ENCODE measurements at places on chromosomes 16 and 17.

GRCh38 chr16:72992142-72992601, 55.8 kb downstream of the ZFHX3 start:
- DNase-seq, result no peak

- DNase-seq, result no peak
Observed at GRCh38 chr16:23508589-23509440, 1.5 kb downstream of the GGA2 start.

DNA sequence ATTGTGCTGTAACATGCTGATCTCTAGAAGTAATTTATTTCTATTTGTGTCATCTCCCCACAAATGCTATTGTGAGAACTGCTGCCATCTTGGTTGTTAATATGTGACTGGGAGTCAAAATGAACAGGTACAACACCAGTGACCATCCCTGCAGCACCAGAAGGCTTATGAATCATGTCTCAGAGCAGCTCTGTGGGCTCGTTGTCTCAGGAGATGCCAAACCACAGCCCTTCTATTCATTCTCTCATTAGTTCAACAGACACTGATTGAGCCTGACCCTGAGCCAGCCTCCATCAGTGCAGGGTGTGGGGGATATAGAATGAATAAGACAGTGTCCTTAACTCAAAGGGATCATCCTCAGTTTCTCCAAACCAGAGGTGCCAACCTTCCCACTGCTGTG, 92.5 kb downstream of the UTP18 start:
- no peak for DNase-seq

GRCh38 chr16:27954191-27954590, 109.3 kb downstream of the GSG1L start:
- no peak for DNase-seq

- DNase-seq, result no peak
Observed at GRCh38 chr17:9240659-9241370, 219.5 kb downstream of the NTN1 start.

DNA sequence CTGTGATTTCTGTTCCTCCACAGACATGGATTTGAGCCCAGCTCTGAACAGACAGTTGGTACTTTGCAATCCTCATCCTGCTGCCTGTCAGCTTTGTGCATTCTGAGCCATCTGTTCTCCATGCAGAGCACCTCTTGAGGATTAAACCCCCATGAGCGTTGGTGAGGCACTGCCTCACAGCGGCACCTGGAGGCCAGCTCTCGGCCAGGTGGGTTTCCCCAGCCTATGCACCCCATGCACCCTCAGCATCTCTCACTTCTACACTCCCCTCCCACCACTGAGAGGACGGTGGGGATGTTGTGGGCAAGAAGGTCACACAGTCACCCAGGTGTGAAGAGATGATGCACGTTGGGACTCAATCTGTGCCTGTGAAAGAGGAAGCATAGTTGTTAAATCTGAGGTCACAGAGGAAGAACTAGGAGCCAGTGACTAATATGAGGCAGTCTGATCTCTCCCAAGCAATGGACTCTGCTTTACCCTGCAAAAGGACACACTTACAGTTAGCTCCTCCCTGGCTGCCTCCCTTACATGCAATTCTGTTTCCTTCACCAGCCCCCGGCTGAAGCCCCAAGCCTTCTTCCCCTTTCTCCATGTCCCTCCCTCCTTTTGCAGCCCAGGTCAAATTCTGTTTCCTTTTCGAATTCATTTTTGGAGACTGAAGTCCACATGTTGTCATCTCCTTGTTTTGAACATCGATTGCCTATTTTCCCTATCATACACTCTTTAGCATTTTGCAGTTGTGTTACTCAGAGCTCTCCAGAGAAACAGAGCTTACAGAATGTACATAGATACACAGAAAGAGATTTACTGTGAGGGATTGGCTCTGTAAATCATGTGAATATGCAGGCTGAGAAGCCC, 58.5 kb downstream of the HS3ST3B1 start:
- DNase-seq, result peak; percentile 87

- no peak for DNase-seq
Observed at GRCh38 chr17:40022961-40023541, 7.8 kb downstream of the CSF3 start.

DNA sequence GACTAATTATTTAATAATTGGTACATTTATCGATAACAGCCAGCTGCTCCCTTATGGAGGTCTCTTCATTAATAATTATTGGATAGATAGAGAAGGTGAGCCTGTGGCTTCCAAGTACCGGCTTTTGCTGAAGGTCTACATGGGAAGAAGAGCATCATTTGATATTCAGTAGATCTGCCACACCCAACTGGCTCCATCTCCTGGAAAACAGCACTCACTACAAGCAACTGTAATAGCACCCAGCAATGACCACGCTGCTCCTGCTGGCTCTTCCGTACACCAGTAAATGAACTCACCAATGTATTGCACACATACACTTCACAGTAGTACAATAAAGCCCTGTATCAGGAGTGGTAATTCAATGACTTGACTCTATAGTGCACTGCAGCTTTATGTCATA, 19.5 kb downstream of the MARVELD3 start:
- no peak for DNase-seq

GRCh38 chr17:79952265-79952877, 83.3 kb downstream of the TBC1D16 start:
- no peak for DNase-seq

DNA sequence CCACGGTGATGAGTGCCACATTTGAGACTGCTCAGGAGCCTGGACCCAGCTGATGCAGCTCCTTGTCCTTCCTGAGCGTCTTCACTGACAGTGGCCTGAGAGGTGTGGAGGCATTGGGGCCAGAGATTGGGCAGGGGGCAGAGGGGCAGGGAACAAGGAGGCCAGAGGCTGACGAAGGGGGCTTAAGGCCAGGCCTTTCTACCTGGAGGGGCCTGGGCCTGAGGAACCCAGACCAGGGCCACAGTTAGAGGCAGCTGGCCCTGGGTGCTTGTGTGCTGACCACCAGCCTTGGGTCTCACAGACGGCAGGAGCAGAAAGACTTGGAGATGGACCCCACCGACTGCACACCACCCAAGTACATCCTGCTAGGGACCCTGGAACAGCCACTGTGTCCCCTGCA, 168.2 kb upstream of the ZNF267 start:
- DNase-seq, result no peak

DNA sequence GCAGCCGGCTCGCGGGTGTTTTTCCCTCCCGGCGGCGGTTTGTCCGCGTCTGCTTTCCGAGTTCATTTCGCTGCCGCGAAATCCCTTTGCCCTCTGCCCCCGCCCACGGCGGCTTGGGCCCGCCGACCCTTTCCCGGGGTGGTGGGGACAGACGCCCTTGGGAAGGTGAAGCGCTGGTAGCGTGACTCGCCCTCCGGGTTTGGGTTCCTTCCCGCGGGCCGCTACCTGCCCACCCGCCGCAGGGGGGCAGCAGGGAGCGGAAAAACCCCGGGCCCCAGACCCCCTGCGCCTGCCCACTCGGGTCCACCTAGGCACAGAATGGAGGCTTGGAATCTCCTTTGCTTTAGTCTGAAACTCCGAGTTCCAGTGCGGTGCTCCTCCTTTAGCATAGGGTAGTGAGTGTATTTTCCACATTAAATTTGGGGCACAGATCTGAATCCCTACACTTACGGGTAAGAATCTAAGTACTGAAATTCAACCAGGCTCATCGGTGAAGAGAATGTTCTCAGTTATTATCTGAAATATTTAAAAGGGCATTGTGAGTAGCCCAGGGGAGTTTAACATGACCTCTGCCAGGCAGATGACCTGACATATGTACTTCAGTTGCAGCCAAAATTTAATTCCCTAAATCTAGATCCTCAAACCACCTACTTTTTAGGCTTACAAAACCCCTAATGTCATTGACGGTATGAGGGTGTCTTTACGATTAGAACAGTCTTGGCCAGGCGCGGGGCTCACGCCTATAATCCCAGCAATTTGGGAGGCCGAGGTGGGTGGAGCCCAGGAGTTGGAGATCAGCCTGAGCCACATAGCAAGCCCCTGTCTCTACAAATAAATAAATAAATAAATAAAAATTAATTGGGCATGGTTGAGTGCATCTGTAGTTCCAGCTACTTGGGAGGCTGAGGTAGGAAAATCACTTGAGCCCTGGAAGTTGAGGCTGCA, 1.0 kb downstream of the NME2 start:
- peak; percentile 58 for DNase-seq

GRCh38 chr16:4763791-4764190, 3.2 kb downstream of the ZNF500 start:
- no peak for DNase-seq

GRCh38 chr17:36858119-36859002, 78.9 kb upstream of the LHX1 start:
- DNase-seq, result no peak
